NAMALWA (cell line): ENCODE measurements at places on chromosomes 2 and 18.

DNA sequence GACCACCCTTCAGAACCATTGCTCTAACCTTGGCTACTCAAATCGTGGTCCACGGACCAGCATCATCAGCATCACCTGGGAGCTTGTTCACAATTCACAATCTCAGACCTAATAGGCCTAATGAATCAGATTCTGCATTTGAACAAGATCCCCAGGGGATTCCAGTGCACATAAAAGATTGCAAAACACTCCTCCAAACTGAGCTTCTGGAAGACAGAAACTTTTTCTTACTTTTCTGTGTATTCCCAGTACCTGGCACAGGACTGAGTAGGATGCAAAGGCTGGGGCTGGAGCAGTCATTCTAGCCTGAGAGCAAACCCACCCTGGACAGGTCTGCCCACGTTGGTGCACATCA lies 115.1 kb upstream of the COPS8 start:
- DNase-seq = no peak

- no peak for DNase-seq
These were observed 1.6 kb upstream of the RALB start for GRCh38 chr2:120251078-120251477.

GRCh38 chr2:235381261-235381912 lies 112.5 kb upstream of the AGAP1 start:
- DNase-seq = no peak

- DNase-seq = peak; percentile 10
These were observed 183.9 kb upstream of the KLHL14 start for GRCh38 chr18:32956591-32957315.

DNA sequence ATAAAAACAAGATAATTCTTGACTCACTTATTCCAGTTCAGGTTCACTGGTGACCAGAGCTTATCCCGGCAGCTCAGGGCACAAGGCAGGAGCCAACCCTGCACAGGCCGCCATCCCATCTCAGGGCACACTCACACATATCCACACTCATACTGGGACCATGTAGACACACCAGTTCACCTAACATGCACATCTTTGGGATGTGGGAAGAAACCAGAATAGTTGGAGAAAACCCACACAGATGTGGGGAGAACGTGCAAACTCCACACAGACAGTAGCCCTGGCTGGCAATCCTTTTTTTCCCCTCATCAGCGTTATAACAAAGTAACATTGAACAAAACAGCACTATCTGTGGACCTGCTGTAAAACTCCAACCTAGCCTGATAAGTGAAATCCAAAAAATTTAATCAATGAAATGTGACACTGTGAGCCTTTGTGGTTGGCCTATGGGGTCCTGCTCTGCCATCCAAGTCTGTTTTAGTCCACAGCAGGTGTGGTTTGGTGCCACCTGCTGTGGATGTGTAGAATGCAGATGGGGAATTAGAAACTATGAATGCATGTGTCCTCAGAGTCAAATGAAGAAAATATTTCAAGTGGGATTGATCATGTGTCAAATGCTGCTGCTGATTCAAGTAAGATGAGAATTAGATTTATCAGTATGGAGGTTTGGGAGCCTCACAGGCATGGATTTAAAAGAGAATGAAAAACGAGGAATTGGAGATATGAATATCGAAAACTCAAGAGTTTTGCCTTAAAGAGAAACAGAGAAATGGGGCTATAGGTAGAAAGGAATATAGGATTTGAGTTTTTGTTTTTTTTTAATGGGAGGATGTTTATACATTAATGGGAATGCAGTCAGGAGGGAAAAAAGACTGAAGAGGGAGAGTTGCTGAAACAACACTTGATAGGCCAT lies 47.0 kb downstream of the UGP2 start:
- peak; percentile 85 for DNase-seq

- DNase-seq = no peak
These were observed 31.4 kb upstream of the CD302 start for GRCh38 chr2:159829376-159829775.

- DNase-seq = no peak
These were observed 177.4 kb downstream of the TWIST2 start for GRCh38 chr2:239025096-239025801.

DNA sequence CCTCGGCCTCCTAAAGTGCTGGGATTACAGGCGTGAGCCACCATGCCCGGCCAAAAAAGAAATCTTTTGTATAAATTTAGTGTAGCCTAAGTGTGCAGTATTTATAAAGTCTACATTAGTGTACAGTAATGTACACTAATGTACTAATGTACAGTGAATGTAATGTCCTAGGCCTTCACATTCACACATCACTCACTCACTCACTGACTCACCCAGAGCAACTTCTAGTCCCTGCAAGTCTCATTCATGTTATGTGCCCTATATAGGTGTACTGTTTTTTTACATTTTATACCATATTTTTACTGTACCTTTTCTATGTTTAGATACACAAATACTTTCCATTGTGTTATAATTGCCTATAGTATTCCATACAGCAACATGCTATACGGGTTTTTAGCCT lies 254.9 kb downstream of the MYO3B start:
- no peak for DNase-seq

DNA sequence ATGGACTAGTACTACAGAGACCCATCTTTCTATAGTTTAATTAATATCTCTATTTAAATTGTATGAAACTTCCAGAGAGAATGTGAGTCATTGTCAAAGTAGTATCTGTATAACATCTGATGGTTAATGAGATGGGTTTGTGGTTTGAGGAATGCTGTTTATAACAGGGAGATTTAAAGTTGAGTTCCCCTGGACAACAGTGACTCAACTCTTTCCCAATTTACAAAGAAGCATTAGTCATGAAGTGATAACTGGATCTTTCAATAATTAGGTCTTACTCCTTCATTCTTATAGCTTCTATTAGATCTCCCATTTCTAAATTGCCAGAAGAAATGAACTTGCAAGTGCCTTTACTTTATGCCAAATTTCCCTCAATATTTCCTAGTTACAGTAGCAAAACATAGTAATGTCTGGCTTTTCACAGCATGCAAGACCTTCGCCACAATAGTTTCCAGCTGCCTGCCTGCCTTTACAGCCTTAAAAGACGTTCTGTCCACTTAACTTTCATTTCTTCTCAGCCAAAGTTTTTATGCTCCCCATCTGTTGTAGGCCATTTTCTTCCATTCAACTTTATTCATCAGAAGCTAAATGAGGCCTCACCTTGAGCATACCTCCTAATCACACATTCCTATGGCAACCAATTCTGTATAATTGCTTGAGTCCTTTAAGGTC lies 47.7 kb upstream of the WDR75 start:
- no peak for DNase-seq

DNA sequence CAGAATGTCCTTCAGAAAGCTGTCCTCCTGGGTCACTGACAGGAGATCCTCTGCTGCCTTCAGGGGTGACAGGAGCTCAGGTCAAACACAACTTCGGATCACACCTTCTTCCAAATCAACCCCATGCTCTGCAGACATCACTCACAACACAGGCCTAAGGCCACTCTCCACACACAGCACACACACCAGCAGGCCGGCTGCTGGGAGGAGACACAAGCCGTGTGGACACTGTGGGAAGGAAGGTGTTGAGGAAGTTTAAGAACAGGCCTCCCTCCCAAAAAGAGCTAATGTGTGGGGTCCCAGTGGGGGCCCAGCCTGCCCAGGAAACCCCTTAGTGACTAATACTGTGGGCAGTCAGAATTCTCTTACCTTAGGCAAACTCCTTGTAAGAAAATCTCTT lies 290.3 kb upstream of the ID2 start:
- no peak for DNase-seq

DNA sequence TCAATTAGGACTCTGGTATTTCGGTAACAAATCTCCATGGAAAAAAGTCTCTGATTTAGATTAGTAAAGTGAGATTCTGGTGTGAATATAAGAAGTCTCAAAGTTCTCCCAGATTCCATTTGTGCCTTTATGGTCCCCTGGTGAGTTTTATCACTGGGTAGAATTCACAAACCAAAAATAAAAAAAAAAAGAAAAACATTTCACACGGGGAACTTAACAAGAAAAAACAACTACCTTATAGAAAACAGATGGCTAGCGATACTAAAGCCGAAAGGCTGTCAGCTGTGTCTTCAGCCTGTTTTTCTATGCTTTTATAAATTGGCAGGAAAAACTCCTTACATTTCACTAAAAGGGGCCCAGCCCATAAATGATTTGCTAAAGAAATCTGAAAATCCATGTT lies 50.6 kb downstream of the COL5A2 start:
- DNase-seq = no peak

- no peak for DNase-seq
These were observed 5.3 kb upstream of the CYP27C1 start for GRCh38 chr2:127225186-127225960.

DNA sequence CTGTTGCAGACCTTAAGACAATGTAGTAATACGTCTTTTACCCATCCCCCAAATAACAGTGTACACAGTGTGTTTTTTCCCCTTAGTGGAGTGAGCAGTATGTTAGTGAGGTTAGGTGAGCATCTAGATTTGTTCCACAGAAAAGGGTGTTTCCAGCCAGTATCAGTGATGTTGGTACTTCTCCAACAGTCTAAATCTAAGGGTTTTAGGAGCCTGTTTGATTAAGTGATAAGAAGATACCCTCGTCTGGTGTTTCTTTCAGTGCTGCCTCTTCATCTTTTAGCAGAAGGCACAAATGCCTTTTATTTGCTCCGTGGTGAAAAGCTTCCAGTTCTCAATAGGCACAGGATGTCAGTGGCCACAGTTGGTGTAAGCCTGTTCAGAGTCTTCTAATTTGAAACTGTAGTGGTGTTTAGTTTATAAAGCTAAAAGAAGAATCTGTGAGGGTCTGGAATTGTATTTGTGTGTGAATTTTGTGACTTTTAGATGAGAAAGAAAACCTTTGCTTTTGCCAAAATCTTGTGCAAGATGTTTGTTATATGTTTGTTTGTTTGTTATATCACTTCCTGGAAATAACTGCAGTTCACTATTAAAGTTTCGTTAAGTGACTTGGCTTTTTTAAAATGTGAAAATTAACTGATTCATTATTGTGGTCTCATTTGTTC lies 71.2 kb downstream of the MAP4K4 start:
- DNase-seq = no peak

- DNase-seq = no peak
These were observed 17.7 kb upstream of the SP3 start for GRCh38 chr2:173982918-173983317.

DNA sequence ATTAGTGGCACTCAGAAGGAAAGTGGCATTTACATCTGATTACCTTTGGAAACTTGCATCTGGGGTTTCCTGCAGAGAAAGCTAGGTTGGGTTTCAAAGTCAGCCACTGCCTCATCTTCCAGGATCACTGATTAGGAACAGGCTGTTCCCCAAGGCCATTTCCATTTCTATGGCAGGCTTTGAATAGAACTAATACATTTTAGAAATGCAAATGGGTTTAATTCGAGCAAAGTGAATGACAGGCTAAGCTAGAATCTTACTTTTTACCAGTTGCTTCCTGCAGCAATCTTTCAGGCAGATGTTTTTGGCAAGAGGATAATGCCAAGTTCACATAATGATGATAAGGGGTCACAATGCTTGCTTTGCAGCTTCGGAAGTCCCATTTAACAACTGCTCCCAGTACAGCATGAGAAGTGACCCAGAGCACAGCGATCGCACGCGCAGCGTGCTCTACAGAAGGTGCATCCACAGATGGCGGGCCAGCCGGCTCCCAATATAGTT lies 336.7 kb downstream of the LPIN1 start:
- no peak for DNase-seq

DNA sequence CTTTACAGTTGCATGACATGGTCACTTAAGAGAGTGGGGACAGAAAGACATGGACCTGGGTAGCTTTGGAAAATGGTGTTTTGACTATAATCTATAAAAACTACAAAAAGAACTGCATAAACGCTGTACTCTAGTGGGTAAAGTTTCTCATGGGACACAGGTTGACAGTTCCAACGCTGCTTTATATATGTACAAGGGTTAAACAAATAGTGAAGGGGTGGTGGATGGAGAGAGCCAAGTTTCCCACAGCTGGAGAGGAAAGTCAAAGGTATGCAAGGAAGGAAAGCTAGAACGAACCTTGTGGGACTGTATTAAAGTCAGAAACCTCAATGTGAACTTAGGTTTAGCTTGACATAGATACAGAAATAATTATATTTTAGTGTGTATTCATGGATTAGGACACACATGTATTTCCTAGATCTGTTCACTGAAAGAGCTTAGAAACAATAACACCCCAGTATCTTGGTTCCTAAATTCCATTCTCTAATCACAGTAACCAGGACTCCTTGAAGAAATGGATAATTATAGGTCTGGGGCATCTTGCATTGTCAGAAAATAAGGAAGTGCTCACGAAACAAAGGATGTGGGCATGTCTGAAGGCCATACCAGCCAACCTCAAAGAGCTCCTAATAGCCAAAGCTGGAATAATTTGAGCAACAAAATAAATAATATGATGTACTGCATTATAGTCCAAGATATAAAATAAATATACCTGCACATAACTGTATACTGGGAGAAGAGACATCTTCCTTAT lies 28.8 kb downstream of the TANC1 start:
- no peak for DNase-seq

GRCh38 chr2:236805800-236806531 lies 236.3 kb downstream of the ACKR3 start:
- DNase-seq = no peak

DNA sequence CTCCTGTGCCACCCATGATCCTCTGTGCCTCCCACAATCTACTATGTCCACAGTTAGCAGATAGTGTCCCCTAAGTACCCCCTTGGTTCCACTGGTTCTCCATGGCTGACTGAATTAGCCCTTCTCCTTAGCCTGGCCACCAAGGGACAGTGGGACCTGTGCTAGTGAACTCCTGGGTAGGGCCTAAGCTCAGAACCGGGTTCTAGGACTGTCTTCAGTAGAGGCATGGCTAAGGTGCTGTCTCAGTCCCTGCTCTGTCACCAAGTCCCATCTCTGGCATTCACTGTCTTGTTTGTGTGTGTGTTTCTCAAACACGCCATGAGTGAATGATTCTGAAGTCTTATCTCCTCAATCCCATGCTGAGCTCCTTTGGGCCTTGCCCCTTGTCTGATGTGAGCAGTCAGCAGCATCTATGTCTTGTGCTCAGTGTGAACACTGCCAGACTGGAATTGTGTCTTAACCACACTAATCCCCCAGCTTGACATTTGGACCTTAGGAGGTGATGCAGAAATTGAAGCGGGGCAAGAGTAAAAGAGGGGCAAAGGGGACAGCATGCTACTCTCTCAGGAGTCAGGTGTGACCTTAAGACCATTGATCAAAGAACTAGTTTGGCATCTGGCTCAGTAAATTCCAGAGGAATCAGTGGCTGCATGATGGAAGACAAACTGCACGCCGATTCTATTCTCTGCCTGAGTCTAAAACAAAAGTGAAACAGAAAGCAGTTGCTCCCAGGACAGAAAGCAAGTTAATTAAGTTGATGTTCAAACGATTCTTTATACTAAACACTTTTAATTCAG lies 190.5 kb downstream of the ALPK2 start:
- no peak for DNase-seq

GRCh38 chr2:74513605-74514367 lies 464 bp upstream of the TLX2 start:
- no peak for DNase-seq

GRCh38 chr2:99514357-99514756 lies 24.5 kb upstream of the REV1 start:
- DNase-seq = no peak

DNA sequence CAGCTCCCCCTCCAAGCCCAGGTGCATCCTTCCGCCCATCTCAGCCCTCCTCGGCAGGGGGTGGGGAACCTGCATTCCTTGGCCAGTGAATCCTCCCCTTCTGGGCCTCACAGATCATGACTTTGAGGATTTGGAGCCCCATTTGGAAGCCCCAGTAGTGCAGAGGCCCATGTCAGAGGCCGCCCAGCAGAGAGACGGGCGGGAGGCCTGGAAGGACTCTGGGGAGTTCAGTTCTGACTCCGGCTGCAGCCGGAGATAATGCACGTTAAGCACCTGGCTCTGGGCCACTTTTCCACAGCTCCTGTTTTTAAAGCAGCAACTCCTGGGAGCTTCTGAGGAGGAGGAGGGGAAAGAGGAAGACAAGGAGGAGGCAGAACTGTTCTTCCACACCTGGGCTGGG lies 14.9 kb downstream of the ATOH8 start:
- no peak for DNase-seq
